ENCODE measurements at places on chromosomes 2 and 18.

- DNase-seq: no peak
Measured at GRCh38 chr2:120986898-120987650, 251.4 kb downstream of the GLI2 start.

- no peak for DNase-seq
Measured at GRCh38 chr2:137677466-137677865, 286.8 kb upstream of the HNMT start.

- DNase-seq: no peak
Measured at GRCh38 chr2:30310955-30311354, 79.6 kb downstream of the LBH start.

DNA sequence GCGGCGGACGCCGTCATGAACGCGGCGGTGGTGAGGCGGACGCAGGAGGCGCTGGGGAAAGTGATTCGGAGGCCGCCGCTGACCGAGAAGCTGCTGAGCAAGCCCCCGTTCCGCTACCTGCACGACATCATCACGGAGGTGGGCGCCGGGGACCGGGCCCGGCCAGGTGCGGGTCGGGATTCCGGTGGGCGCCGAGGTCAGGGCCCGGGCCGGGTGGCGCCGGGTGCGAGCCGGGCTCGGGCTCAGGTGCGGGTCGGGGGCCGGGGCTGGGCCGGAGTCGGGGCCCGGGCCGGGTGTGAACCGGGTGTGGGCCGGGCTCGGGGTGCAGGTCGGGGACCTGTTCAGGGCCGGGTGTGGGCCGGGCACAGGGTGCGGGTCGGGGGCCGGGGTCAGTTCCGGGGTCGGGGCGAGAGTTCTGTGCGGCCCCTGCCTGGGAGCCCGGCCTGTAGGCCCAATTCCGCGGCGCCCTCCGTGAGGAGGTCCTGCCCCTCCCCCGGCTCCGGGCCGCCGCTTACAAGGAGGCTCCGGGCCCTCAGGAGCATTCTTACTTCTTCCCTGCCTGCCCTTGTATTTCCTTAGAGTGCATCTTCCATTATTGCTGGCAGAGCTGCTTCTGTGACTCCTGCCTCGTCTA, 447 bp downstream of the TRAF3IP1 start:
- DNase-seq: peak; percentile 7

DNA sequence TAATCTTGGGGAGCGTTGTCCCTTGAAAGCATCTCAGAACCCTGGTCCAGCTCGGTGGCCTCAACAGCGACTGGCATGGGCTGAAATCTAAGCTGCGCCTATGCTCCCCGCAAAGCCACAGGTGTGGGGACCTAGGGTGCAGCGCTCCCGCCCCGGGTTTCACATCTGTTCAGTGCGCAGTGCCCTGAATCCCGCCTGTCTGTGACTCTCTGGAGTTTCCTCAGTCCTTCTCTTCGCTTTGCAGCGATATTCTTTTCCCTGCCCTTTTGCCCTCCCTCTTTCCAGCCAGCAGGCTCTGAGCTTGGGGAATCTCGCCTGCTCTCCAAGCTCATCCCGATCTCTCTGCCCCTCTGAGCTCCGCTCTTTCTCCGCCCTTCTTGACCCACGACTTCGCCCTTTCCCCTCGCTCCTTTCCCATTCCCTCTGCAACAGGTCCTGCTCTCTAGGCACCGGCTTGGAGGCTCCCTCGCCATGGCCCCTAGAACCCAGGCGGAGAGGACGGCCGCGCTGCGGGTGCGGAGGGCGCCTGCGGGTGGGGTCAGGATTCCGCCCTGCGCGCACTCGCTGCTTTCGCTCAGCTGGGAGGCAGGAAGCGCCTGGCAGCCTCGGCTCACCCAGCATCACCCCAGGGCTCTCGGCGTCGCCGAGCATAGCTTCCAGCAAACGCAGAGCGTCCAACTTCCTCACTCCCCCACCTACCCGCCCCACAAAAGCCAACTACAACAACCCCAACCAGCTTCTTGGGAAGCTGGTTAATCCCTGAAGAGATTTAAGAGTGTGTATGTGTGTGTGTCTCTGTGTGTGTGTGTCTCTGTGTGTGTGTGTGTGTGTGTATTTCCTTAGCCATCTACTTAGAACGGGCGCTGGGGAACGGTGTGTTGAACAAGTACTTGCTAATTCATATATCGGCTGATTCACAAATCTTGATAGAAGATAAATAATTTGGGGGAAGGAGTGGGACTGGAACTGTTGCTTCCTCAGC, 1.1 kb downstream of the GRP start:
- DNase-seq: no peak

DNA sequence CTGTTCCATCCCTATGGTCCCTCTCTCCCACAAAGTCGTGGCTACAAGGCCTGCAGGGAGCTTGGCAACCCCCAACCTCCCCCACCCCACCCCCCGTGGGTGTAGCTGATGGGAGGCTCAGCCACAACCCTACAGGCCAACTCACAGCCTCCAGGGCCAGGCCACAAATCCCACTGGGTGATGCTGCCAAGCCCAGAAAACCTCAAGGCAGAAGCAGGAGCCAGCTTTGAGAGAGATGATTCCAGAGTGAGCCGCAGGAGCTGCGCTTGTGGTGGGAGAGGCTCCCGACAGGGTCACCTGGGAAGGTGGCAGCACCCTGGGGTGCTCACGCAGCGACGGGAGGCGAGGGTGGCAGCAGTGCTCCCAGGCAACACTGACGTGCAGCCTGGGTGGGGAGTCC, 44.8 kb downstream of the ADCY3 start:
- DNase-seq: no peak

- no peak for DNase-seq
Measured at GRCh38 chr18:6881034-6881820, 151.7 kb downstream of the ARHGAP28 start.

DNA sequence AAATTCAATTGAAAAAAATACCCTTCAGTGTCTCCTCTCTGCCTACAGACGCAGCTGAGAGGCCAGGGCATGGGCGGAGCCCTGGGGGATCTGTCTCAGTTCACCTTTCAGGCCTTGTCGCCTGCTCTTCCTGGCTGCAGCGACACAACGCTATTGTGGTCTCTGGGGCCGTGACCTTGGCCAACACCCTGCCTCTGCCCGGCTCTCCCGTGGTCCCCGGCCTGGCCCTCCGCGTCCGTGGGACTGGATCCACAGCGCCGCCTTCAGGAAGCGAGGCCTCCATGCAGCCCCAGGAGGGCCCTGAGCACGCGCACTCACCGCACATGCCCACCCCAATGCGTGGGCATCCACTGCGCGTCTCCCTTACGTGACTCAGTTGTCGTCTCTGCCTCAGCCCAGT, 81.1 kb downstream of the MRPS9 start:
- DNase-seq: no peak

DNA sequence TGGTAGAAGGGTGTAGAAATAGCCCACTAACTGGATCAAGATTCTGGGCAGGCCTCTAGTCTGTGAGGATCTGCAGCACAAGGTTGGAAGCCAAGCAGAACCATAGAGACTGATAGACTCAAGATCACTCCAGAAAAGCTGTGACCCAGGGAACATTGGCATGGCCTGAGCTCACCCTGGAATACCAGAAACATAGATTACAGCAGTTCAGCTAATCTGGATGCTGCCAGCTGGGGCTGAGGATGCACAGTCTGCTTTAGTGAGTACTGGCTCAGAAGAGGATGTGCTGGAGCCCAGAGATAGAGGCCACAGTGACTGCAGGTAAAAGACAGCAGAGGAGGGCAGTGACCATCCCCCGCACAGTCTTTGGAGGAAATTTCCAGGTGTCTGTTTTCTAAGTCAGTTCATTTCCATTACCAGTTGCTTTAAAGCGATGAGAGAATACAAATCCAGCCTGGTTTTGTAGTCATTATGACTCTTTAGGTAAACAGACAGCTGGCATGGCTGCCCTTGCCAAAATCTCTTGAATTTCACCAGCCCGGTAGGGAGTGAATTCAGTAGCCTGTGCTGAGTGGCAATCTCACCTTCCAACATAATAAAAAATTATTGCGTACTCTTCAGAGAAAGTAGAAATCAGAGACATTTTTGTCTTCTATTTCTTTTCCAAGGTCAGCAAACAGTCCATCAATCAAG, 119.2 kb downstream of the ANTXR1 start:
- no peak for DNase-seq

DNA sequence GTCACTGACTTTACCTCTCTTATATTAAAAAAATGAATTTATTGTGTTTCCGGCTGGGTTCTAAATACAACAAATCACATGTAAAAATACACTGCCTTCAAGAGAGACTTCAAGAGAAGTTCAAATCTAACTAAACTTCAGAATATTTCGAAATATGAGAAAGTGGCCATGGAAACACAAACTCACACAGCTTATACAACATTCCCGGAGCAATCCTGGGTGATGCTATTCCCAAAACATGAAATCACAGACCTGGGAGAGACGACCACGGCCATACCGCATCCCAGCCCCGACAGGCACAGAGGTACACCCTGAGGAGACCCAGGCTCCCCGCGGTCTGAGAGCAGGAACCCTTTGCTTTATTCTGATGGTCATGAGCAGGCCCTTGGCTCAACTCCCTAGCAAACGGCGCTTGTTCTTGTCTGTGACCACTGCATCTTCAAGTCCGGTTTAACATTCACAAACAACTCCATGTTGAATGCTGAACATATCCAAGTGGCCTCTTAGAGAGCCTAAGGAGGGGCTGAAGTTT, 185.4 kb upstream of the REV1 start:
- no peak for DNase-seq

DNA sequence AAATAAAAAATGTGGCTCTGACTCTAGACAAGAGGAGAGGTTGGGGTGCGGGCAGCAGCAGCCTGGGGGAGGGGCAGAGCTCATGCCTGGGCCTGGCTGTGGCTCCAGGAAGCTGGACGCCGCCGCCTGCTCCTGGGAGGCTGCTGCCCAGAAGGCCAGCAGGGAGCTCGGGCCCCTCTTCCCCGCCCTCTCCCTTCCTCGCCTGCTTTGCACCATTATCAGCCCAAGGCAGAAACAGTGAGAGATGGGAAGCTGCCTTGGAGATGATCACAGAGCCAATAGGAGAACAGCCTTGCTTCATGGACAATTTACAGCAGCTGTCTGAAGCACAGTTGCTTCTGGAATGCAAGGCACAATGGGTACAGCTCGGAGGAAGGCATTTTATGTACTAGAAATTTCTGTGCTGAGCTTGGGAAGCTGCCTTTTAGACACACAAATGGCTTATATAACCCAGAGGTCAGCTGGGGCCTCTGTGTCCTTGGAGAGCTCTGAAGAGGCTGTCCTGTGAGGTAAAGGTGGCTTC, 55.3 kb upstream of the AFF3 start:
- no peak for DNase-seq

DNA sequence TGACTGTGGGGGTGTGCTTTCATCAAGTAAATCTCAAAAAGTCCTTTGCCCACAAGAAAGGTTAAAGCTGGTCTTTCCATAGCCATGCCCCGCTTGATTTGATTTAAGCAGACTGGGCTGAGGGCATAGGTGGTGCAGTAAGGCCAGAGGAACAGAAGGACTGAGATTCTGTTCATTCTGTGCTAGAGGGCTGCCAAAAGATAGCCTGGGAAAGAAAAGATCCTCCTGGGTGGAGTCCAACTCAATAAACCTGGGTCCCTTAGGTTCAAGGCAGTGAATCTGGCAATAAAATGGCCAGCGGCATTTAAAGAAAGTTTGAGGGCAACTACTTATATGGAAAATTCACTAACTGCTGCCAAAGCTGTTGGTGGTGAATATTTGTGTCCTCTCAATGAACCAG, 59.2 kb upstream of the MAP3K20 start:
- no peak for DNase-seq

Measured in CD4-positive, alpha-beta T cell (primary cell).